Stimulated activated CD4-positive, alpha-beta T cell treated with anti-CD3 and anti-CD28 coated beads, Interleukin-15, amount 100 ng/mL, for 1 hour (primary cell): ENCODE measurements at places on chromosomes 5 and 9.

- DNase-seq, result no peak
Observed at GRCh38 chr5:39758426-39758825, 333.6 kb upstream of the DAB2 start.

- peak; percentile 32 for DNase-seq
Observed at GRCh38 chr9:114958021-114958843, 27.8 kb upstream of the TNFSF8 start.

GRCh38 chr5:176994460-176995121 lies 12.0 kb downstream of the UIMC1 start:
- DNase-seq, result no peak

DNA sequence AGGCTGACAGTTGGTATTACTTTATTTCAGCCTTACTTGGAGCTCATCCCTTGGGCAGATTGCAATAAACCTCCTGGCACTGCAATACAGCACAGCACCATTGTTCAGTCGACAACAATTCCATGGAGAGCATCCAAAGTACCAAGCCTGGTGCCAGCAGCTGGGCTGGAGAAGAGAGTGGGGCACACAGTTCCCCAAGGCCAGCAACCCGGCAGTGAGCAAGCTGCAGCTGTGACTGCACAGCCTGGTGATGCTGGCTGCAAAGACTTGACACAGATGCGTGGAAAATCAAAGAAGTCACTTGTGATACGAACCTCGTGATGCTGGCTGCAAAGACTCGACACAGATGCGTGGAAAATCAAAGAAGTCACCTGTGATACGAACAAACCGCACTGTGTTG lies 125.4 kb downstream of the ATPSCKMT start:
- DNase-seq, result no peak

DNA sequence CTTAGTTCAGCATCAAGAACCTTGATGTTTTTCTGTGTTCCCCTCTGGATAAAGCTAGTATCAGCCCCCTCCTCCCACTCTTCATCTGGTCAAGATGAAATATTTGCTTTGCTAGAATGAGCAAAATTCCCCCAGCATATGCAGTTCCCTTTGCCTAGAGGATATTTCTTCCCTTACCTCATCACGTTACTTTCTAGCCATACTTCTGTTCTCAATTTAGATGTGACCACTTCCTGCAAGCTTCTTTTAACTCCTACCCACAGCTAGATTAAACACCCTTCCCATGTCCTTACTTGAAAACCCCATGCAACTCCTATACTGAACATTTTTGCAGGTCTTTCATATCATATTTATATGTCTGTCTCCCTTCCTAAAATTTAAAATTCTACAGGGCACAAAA lies 178.9 kb upstream of the TUSC1 start:
- no peak for DNase-seq

- DNase-seq, result no peak
Observed at GRCh38 chr9:69193685-69194032, 19.6 kb downstream of the TJP2 start.

DNA sequence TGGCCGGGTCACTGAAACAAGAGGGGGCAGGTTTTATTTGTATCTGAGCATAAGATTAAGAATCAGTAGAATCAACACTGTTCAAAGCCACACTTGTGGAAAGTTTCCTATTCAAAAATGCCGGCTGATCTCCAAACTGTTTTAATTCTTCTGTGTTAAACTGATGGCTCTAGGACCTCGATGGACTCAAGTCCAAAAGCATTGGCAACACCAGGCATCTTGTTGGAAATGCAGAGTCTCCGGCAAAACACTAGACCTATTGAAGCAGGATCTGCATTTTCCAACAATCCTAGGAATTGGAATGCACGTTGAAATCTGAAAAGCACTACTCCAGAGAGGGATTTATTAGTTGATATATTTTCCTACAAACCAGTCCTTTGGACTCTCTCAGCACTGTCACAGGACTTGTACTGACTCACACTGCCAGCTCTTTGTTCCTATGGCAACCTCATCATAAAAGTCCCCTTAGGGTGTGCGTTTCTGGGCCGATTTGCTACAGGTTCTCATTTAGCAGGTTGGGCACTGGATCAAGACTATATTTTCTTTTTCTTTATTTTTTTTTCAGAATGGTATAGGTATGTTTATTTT lies 48.1 kb upstream of the PCA3 start:
- DNase-seq, result no peak

DNA sequence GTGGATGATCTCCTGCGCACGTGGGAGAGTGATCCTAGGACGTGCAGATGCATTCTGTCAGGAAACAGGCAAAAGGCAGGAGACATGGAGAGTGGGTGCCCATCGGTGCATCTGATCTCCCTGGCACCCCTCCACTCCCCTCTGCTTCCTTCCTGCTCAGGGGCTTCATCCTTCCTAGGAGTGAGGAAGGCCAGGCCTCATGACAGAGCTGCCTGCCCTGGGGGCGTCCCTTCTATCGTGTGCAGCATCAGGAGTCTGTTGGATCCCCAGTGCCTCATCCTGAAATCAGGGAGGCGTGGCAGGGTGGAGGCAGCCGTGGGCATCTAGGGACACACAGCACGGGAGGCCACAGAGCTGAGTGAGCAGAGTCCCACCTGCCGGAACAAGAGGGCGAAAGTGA lies 30.1 kb downstream of the UBE2QL1 start:
- DNase-seq, result no peak

- no peak for DNase-seq
Observed at GRCh38 chr9:11142965-11143738, 530.4 kb upstream of the PTPRD start.

- no peak for DNase-seq
Observed at GRCh38 chr5:171226864-171227263, 82.2 kb upstream of the TLX3 start.

GRCh38 chr5:167770461-167770860 lies 521.0 kb upstream of the WWC1 start:
- DNase-seq, result no peak

GRCh38 chr5:145984072-145984471 lies 47.7 kb downstream of the SH3RF2 start:
- no peak for DNase-seq

DNA sequence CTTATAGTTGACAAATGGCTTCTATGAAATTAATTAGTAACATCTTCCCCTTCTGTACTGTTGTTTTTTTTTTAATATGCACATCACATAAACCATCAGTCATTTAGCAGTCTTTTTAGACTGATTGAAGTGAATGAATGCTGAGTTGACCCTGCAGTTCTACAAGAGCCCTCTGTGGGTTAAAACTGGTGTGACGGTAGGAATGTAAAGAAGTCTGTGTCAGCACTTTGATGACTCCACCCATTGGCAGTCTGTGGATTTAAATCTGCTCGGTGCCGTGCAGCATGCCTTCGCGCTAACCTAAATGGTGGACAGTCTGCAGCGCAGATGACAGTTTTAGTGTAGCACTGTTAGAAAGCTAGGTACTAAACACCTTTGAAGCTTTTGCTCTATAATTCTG lies 3.1 kb downstream of the GTF3C4 start:
- DNase-seq, result no peak

- no peak for DNase-seq
Observed at GRCh38 chr9:134539586-134540194, 101.9 kb upstream of the COL5A1 start.

DNA sequence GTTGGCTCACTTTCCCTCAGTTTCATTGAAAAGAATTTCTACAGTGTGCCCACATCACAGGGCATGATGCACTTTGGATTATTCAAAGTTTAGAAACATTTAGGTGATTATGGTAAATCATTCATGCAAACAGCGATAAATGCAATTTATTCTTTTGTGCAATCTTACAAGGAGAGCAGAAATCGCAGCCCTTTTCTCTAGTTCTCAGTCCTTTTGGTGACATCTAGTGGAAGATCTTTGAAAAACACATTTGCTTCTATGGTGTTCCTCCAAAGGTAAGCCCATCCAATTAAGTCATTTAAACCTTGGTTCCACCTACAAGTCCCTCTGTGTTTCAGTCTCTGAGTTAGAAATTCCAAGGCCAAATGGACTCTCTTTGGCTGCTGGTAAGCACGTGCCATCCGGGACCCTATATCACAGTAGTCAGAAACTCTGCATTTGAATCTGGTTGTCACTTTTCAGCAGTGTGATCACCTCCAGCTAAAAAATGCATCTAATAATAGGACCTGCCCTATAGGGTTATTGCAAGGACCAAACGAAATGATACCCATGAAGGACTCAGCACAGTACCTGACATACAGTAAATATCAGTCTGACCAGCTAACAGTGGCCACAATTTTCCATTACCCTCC lies 66.4 kb downstream of the MACROH2A1 start:
- no peak for DNase-seq

DNA sequence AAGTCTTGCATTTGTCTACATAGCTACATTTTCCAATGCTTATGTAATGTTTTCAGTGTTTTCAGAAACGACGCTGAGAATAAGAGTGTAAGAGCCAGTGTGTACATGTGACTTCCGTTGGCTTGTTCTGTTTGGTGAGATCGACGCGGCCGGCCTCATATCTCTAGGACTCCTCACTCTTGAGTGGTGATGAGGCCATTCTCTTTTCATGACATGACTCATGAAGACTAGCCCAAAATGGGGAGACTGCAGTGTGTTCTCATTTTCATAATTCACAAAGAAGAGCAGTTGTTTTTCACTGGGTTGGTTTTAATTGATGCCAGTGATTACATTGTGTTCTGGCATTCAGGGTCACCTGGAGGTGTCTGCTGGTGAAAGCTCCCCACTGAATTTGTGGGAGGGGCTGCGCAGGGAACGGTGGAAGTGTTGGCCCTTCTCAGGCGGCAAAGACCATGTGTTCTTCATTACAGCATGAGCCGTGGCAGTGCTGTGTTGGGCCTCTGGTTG lies 131.5 kb upstream of the OTULINL start:
- DNase-seq, result no peak

- DNase-seq, result no peak
Observed at GRCh38 chr5:147479949-147480348, 29.9 kb downstream of the DPYSL3 start.

GRCh38 chr9:22285066-22285465 lies 161.6 kb upstream of the DMRTA1 start:
- no peak for DNase-seq

GRCh38 chr9:116452634-116453033 lies 234.5 kb upstream of the TRIM32 start:
- DNase-seq, result no peak
